ENCODE measurements at places on chromosomes 2 and 18.

DNA sequence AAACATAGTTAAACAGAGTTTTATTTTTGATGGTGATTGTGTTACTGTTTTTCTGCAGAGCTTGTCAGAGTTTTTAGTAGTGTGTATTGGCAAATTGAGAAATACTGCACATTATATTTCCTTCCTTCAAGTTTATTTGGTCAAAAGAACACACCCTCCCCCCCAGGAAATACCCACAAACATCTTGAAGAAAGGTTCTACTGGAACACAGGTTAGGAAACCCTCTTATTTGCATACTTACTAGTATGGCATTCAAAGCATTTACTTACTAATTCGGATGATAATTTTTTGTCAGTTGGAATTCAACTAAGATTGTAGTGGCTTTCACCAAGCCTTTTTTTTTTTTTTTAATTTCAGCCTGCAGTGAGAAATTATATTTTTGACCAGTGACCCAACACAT is 9.1 kb downstream of the CAB39 start:
- DNase-seq = no peak

DNA sequence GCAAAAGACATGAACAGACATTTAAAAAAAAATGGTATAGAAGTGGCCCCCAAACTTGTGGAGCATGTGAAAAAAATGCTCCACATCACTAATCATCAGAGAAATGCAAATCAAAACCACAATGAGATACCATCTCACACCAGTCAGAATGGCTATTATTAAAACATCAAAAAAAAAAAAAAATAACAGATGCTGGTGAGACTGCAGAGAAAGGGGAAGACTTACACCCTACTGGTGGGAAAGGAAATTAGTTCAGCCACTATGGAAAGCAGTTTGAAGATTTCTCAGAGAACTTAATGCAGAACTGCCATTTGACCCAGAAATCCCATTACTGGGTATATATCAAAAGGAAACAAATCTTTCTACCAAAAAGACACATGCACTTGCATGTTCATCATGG is 164.8 kb downstream of the RIT2 start:
- no peak for DNase-seq

GRCh38 chr2:39620067-39620466 is 45.6 kb upstream of the TMEM178A start:
- DNase-seq = peak; percentile 36

GRCh38 chr2:198973181-198973580 is 484.6 kb downstream of the SATB2 start:
- DNase-seq = no peak

GRCh38 chr18:48932462-48932818 is 18.3 kb downstream of the SMAD7 start:
- DNase-seq = no peak

DNA sequence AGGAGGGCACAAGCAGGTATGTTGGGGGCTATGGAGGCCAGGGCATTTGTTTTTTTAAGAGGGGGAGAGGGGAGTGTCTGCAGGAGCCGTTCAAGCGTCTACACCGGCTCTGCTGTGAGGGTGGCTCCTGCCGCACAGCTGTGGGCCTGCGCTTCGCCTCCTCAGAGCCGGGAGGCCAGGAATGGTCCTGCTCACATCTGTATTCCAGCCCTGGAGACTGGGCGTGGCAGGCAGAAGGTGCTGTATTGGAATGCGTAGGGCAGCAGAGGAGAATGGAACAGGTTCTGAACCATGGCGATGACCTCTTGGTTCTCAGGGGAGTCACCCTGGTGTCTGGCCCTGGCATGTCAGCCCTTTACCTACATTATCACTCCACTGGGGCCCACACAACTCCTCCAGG is 26.8 kb upstream of the INHBB start:
- no peak for DNase-seq
